ENCODE measurements at places on chromosomes 4 and X.
A peak's percentile ranks its signal among the peaks of the same experiment; 100 is the strongest.

GRCh38 chrX:65528705-65529340, 5.8 kb downstream of the LAS1L start:
- DNase-seq: peak; percentile 51

- no peak for DNase-seq
Observed at GRCh38 chr4:93894995-93895394, 66.4 kb downstream of the ATOH1 start.

- DNase-seq: no peak
Observed at GRCh38 chrX:71911731-71912050, 1.0 kb downstream of the NHSL2 start.

DNA sequence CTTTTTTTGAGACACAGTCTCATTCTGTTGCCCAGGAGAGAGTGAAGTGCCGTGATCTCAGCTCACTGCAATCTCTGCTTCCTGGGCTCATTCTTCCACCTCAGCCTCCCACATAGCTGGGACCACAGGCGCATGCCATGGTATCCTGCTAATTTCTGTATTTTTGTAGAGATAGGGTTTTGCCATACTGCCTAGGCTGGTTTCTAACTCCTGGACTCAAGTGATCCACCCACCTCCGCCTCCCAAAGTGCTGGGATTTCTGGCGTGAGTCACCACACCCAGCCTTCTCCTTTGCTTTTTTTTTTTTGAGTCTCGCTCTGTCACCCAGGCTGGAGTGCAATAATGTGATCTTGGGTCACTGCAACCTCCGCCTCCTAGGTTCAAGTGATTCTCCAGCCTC, 94.1 kb downstream of the PDS5A start:
- no peak for DNase-seq

DNA sequence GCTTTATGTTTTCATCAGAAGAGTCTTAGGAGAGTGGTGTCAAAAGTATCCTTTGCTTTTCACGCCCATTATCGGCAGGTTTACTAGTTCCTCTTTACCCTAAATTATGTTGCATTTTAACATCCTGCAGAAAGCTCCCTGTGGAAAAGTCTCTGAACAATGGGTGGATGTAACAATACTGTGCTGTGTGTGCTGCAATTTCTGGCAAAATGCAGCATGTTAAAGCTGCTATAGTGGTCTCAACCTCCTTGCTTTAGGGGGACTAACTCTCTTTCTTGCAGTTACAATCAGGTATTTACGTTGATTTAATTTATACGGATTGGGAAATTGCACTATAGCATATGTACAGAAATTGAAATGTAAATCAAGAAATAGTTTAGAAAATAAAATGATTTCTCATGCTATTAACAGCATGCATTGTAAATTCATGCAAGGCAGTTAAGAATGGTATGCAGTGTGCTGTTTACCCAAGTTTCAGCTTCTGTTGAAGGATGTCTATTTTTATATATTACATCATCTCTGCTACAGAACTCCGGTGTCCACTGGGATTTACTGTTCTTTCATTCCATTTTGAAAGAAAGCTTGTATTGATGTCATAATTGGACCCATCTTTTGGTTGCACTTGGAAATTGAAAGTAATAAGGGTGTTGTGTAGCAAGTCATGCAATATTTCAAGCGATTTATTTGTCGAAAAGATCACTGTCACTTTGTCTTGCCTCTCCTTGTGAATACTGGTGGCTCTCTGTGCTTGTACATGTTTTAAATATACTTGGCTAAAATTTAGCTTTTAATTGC, 145.7 kb downstream of the RAPGEF2 start:
- DNase-seq: no peak

DNA sequence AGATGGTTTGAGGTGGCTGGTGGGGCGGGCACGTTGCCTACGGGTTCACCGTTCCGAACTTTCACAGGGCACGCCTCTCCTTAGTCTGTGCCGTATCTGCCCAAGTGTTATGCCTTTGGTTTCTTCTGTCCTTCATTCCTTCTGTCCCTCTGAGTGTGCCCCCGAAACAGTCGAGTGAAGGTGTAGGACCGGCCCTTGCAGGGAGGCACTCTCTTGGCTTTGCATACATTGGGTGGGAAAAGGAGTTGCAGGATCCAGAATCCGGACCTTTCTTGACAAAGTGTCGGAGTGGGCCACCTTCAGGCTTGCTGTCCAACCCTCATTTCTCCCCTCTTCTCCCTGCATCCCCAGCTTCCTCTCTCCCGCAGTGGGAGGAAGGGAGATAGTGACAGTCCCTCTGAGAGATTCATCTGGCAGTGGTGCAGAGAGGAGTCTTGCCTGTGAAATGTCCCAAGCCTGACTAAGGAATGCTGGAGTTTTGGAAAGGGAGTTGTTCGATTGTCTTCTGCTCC, 569 bp downstream of the ARFIP1 start:
- no peak for DNase-seq

DNA sequence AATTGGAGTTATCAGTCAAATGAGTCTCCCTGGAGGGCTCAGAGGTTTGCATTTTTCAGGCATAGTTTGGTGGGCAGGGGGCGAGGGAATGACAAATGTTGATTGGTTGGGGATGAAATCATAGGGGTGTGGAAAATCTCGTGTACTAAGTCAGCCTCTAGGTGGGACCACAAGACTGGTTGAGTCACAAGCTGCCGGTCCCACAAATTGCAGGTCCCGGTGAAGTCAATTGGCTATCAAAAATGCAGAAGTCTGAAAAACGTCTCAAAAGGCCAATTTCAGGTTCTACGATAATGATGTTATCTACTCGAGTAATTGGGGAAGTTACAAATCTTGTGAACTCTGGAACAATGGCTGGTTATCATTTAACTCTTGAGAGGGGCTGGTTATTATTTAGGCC, 98.8 kb upstream of the DHX15 start:
- DNase-seq: no peak

- no peak for DNase-seq
Observed at GRCh38 chr4:168586926-168587325, 90.1 kb downstream of the PALLD start.

GRCh38 chrX:139720136-139720535, 12.2 kb upstream of the MCF2 start:
- no peak for DNase-seq

GRCh38 chr4:14856934-14857235, 145.4 kb upstream of the CPEB2 start:
- no peak for DNase-seq

- peak; percentile 18 for DNase-seq
Observed at GRCh38 chr4:8090312-8090711, 68.3 kb downstream of the ABLIM2 start.

DNA sequence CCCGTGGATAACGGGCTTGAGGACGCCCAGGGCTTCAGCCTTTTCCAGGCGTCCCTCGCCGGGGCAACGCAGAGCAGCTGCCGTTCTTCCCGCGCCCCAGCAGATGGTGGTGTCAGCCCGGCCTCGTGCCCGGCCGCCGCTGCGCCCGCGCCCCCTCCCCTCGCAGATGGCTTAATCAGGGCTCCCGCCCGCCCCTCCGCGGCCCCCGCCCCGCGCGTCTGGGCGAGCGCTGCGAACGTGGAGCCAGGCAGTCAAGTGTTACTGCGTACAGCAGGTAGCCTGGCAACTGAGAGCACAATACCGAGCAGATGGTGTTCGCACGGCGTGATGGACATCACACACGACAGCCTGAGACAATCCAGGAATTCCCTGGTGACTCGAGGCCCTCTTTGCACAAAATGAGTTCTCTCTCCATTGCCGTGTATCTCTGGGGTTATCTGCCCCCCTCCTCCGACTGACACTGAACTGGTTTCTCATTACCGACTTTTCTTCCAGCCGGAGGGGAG, 69.3 kb downstream of the MGST2 start:
- DNase-seq: peak; percentile 67

GRCh38 chr4:37463033-37463856, 218.7 kb downstream of the NWD2 start:
- DNase-seq: no peak

- no peak for DNase-seq
Observed at GRCh38 chr4:757111-757510, 51.5 kb downstream of the PCGF3 start.

- DNase-seq: peak; percentile 1
Observed at GRCh38 chr4:138892483-138893407, 122.8 kb upstream of the NOCT start.

GRCh38 chr4:28225050-28225449, 1364.4 kb downstream of the STIM2 start:
- DNase-seq: no peak

- DNase-seq: no peak
Observed at GRCh38 chrX:36909676-36910030, 98.5 kb upstream of the FAM47C start.

DNA sequence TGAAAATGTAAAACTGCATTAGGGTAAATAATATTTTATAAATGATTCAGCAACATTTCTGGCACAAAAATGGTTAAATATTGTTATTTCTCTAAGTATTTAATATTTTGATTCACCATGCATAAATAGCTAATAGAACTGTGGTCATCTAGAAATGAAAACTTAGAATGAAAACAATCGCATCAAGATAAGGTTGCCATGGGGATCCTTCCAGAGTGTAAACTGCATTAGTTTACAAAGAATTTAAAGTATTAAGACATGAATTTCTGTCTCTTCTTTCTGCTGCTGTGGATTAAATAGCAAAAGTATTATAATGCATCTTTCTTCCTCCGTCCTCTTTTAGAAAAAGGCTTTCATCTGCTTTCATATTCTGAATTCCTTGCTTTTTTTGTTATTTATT, 1064.6 kb upstream of the SLIT2 start:
- DNase-seq: no peak

- DNase-seq: no peak
Observed at GRCh38 chr4:111400741-111401140, 744.5 kb upstream of the FAM241A start.

DNA sequence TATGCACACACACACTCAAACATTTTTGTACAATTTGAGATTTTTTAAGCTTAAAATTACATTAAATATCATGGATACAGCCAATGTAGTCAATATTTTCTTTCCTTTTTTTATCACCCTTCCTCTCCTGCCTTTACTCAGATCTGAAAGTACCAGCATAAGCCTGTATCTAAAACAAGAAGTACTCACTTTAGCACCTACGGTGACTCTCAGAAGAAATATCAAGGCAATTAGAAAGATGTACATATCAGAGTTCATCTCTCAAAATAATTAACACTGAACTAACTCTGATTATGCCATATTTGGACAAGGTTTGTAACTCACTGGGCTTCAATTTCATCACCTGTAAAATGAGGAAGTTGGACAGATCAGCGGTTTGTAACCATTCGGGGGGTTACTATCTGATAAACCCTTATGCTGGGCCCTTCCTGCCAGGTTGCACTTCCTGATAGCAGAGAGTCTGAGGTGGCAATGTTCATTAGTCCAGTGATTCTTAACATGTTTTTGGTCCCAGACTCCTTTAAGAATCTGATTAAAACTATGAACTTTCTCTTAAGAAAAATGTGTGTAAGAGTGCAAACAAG, 5.7 kb upstream of the GPR174 start:
- DNase-seq: no peak

GRCh38 chrX:110317820-110318663, at the start of gene AMMECR1:
Gene AMMECR1 (minus strand): TSS chrX:110318085. CDS start chrX:110318071, 14 bp downstream.
- peak; percentile 76 for DNase-seq

DNA sequence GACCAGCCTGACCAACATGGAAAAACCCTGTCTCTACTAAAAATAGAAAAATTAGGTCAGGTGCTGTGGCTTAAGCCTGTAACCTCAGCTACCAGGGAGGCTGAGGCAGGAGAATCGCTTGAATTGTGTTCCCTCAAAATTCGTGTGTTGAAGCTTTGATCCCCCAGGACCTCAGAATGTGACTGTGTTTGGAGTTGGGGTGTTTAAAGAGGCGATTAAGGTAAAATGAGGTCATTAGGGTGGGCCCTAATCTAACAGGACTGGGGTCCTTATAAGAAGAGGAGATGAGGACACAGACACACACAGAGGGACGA, 23.6 kb downstream of the SLC25A6 start:
- no peak for DNase-seq
